ENCODE measurements at places on chromosomes 12 and 14.

- peak; percentile 84 for DNase-seq
These were observed 2.1 kb upstream of the INHBE start for GRCh38 chr12:57452937-57453509.

- peak; percentile 44 for DNase-seq
These were observed 2.4 kb upstream of the PDE6H start for GRCh38 chr12:14970473-14970872.

DNA sequence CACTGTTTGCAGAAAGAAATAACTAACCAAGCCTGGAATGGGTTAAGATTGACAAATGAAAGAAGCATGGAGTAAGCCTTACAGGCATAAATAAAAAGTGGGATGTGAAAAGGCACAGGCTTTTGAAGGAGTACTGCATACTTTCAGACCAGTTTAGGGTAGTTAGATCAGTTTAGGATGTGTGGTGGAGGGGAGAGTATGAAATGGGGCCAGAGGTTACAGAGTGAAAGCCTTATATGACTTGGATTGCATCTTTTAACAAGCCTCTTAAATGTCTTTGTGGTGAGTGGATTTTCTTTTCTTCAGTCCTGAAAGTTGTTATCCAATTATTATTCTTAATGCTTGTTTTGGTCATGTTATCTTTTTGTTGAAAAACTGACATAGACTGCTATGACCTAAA, 52.2 kb upstream of the TRHDE start:
- DNase-seq = no peak

GRCh38 chr14:31930493-31931240, 146.4 kb upstream of the ARHGAP5 start:
- DNase-seq = peak; percentile 65

DNA sequence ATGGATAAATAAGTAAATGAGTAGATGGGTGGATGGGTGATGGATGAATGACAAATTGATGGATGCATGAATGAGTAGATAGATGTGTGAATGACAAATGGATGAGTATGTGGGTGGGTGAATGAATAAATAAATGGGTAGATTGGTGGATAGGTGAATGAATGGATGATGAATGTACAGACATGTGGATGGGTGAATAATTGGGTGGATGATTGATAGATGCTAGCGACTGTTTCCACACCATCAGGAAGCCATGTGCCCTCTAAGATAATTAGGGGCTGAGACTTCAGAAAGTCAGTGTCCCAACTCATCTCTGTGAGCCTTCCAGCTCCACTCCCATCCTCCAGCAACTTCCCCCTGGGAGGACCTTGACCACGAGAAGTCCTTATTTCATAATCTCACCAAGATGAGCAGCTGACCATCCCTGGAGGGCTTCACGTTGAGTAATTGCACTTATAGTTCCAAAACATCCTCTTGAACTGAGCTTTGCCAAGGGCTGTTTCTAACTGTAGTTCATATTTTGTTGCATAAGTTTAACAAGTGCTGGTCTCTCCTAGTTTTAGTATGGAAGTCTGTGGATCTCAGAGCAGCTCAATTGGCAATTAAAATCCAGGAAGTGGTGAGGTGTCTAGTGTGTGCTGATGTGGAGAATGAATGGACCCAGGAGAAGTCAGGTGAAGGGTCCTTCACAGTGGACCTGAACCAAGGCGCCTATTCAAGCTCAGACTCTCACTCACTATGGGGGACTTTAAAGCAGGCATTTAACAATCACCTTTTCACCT, 295.7 kb downstream of the ADGRD1 start:
- DNase-seq = no peak

- DNase-seq = no peak
These were observed 193.0 kb upstream of the TMEM132C start for GRCh38 chr12:128073937-128074336.

- no peak for DNase-seq
These were observed 35.9 kb upstream of the GSC start for GRCh38 chr14:94805680-94806288.

DNA sequence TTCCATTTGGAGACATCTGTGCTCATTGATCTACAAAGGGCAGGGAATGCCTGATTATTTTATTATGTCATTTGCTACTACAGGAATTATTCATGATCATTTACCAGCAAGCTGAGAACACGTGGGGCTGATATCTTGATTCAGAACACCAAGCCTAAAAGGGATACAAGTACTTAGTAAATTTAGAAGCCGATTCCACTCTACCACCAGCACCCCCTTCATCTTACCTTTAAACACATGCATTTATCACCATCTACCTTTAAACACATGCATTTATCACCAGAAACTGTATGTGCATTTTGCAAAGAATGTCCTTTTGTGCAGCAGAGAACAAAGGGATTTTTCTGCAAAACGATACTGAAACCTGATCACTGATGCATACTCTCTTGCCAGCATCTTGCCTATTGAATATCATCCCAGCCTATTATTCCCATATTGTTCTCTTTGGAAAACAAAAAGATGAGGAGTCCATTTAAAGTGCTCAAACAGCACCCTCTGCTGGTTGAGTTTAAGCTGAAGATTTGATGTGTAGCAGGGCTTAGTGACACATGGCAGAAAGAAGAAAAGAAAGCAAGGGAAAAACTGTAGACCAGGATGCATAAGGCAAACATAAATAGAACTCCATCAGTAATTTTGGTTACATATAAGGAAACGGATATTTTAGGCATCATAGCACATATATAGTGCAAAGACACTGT, 132.6 kb upstream of the PLEKHG7 start:
- peak; percentile 86 for DNase-seq

DNA sequence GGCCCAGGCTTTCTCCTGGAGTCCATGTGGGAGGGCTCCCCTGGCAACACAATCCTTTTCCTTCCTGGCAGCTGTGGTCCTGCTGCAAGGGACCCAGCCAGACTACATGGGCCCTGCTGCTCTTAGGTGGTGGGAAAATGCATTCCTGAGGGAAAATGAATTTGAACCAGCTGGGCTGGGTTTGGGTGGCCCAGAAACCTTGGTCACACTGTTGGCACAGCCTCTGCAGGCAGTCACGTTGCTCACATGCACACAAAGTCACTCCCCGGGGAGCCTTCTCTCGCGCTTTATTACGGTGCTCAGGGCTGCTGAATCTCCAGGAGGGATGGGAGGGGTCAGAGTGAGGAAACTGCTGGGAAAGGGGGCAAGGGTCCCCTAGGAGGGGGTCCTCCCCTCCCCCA, 17.2 kb downstream of the PLEKHG3 start:
- DNase-seq = peak; percentile 37

DNA sequence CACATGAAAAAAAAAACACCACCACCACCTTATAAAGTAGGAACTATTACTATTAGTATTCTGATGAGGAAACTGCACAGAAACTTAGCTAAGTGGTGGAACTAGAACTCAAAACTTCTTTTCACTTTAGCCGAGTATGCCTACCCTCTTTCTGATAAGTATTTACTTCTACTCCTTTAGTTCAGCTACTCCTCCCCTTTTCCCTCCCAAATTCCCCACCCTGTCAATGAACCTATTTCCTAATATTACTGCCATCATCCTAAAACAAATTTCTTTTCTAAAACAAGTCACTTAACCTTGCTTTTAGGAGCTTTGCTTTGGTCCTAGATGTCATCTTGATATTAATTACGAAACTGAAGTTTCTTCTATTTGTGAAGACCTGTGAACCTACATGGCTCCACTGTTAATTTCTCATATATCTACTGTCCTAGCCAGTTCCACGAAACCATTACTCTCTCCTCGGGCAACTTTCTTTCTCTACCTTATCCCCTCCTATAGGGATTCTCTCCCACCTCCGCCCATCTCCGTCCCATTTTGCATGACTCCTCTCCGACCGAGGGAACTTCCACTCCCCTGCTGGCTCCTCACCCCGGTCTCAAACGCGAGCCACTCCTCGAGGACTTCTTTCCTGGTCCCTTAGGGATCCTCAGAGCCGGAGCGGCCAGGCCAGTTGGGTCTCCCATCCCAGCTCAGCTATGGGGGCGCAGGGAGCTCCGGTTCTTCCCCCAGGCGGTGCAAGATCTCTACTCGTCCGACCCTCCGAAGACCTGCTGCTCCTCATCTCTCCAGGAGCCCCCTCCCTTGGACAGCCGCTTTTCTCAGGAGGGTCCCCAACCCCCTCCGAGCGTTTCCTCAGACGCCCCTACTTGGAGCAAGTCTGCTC, 1.1 kb downstream of the NUMB start:
- DNase-seq = peak; percentile 33

DNA sequence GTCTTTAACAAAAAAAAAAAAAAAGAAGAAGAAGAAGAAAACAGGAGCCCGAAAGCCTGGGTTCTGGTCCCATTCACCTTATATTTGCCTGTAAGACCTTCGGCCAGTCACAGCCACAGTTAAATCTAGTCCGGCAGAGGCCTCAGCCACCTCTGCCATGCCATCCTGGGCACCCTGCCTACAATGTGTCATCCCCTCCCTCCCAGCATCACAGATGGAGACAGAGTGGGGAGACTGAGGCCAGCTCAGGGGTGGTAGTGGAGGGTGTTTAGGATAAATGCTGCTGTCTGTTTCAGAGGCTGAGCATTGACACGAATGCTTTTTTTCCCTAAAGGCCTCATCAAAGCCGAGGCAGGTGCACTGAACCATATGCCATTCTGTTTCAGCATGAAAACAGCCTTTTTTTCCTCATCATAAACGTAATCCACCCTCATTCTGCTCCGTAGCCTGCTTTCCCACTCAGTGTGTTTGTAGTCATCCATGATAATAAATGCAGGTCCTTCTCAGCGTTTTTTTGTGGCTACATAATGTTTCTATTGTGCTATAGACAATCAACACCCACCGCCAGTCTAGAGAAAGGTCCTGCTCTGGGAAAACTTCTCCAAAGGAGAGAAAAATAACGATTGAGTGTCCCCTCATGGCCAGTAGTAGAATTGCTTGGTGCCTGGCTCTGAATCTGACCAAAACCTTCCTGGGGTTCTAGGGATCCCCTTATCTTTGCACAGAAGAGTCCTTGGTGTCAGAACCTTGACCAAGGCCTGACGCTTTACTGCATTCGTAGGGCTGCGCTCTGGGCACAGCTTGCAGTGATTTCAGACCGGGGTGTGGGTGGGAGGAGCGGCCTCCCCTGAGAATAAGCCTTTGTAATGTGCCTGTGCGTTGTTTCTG, 41.1 kb upstream of the TSPAN9 start:
- peak; percentile 21 for DNase-seq

DNA sequence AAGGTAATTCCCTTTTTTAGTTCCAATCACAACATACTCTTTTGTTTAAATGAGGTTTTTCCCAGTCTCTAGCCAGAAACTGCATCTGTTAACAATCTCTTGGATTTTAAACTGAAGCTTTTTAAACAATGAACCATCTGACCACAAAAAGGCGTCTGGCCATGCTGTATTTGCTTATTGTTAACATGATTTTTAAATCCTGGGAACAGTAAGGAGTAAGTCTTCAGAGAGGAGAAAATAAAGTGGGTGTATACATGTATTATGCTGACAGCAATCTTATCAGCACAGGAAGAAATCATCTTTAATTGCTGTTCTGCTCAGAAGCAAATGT, 106.2 kb downstream of the DAAM1 start:
- peak; percentile 80 for DNase-seq

GRCh38 chr14:21868442-21869046, 194.9 kb upstream of the OR4E1 start:
- DNase-seq = peak; percentile 32

DNA sequence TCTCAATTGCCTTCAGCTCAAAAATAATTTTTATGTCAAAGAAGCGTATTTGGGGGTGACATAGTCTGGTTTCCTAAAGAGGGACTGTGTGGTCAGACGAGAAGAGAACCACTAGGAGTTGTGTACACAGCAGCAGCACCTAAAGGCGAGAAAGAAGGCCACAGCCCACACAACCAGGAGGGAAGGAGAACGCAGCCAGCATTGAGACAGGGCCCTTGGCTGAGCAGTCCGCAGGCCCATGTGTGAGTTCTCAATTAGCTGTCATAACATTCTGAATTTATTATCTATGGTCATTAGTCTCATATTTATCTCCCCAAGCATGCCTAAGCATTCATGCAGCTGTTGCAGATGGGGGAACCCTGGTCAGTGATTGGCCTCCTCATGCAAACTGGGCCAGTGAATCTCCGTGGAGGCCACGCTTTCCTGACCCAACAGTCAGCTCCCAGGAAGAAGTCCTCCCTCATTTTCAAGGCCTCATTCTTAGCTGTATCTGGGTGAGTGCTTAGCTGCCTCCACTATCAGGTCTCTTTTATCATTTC, 81.2 kb upstream of the ATF7IP start:
- DNase-seq = peak; percentile 10

DNA sequence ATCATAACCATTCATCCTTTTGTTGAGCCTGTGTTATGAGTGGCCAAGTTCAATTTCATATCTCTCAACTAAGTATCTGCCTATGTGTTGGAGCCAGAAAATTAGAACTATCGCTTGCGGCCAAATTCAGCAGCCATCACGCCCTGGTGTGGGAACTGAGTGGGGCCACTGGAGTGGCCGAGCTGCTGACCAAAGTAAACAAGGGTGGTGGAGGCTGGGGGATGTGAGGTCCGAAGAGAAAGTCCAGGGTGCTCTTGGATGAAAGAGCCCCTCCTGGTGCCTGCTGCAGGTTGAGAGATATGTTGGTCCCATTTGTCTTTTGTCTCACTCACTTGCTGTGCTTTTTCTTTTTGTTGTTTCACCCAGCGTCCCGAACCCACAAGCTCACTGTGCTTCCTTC, 14.9 kb downstream of the ADGRD1 start:
- DNase-seq = no peak

DNA sequence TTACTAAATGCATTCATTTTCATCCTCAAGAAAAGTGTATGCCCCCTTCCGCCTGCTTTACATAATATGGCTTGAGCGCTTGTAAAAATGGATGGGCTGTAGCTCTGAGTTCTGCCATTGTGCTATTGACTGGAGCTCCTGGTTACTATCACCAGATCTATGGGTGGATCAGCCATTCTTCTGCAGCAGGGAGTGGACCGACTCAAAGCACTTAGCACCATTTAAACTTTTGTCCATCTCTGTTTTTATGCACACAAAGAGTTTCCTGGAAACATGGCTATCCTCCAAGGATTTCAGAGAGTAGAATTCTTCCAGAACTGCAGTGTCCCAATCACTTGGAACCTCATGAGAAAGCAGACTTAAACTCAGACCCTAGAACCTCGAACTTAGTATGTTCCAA, 4.5 kb upstream of the NUMB start:
- DNase-seq = no peak

DNA sequence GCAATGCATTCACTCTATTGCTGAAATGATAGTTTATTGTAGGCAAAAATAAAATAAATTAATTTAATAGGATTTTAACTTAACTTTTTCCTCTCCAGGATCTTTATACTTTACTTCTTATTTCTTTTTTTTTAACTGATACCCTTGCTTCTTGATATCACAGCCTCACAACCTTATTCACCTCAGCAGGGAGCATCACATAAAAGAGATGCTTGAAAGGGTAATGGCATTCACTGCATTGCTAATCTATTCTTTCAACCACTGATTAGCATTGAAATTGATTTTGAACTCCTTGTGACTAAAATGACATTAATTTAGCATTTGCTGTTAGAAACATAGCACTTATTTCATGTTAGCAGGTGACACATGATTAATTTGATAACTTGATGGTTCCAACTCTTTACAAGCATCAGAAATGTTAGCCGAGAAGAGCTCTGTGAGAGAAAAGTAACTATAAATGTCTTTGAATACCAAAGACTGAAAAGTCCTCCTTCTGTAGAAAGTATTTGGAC, 689.5 kb upstream of the MGAT4C start:
- DNase-seq = no peak

All from IMR-90 (cell line).